ENCODE measurements at places on chromosomes 7 and 10.

- no peak for DNase-seq
Measured at GRCh38 chr7:72112992-72113391, 299.1 kb downstream of the CALN1 start.

GRCh38 chr10:118569241-118569881 is 26.1 kb downstream of the PRLHR start:
- no peak for DNase-seq

DNA sequence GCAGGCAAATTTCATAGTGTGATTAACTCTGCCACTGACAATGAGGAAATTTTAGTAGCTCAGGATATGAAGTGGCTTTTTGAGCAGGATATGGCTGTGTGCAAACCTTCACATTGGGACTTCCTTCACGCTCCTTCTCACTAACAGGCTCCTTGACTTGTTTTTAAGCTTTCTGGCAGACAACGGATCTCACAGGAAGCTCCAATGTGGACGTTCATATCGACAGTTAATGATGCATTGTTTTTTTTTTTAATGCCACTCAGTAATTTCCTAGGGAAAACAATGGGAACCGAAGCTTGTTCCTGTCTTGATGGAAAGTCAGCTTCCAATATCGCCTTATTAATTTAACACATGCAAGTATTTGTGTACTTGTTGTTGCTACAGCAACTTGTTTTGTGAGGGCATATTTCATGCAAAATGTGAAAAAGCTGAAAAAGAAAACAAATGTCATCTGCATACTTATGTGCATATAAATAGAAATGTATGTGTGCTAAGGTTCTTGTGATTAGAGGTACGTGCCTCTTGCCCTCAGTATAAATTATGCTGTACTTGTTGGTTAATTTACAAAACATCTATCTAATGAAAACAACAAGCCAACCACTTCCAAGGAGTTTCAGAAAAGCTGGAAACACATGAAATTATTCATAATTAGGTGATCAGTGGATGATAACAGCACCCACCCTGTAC is 84.7 kb downstream of the NRP1 start:
- DNase-seq: peak; percentile 7

DNA sequence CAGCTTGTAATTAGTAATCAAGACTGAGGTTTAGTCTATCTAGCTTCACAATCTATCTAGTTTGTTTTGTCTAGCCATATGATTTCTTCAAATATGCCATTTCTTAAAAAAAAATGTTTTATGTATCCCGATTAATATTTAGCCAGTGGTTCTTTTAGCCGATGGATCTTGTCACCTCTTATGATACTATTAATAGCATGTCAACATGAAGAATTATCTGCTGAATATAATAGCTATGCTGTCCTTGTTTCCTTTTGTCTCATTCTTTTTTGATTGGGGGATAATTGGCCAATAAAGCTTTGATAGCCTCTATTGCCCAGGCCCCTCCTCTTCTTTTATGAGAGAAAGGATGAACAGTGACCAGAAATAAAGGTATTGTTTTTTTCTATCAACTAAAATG is 32.8 kb downstream of the PTEN start:
- DNase-seq: no peak

- DNase-seq: no peak
Measured at GRCh38 chr7:28586736-28587135, 174.4 kb downstream of the CREB5 start.

- no peak for DNase-seq
Measured at GRCh38 chr7:21911341-21911875, 34.3 kb downstream of the CDCA7L start.

GRCh38 chr7:155911471-155912105 is 99.3 kb upstream of the SHH start:
- no peak for DNase-seq

DNA sequence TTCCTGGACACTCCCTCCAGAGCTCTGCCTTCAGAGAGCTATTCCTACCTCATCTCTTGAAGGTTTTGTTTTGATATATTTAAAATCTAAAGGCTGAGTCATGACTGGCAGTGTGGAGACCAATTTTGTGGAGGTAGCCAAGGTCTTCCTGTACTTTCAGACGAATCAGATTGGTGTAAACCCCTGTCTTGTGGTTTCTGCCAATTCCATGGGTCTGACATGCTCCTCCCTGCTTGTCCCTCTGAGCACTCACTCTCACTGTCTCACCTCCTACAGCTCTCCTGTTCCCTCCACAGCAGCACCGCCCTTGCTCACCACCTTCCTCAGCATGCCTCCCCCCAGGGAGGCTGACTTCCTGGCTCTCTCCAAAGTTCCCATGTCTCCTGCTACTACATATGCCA is 179.8 kb downstream of the NPSR1 start:
- DNase-seq: no peak

DNA sequence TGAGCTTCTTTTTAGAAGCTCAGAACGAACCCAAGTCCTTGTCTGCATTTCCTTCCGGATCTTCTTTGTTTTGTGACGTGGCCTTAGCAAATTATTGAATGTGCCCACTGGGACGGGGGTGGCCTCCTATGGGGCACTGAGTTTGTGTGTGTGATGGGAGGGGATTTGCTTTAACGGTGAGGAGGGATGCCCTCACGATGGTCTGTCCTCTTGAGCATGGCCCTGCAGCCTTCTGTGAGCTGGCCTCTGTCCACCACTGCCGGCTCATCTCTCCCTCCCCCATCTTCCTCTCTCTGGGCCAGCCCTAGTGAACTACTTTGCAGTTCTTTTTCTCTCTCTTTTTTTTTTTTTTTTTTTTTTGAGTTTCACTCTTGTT is 62.9 kb upstream of the MKRN1 start:
- no peak for DNase-seq

DNA sequence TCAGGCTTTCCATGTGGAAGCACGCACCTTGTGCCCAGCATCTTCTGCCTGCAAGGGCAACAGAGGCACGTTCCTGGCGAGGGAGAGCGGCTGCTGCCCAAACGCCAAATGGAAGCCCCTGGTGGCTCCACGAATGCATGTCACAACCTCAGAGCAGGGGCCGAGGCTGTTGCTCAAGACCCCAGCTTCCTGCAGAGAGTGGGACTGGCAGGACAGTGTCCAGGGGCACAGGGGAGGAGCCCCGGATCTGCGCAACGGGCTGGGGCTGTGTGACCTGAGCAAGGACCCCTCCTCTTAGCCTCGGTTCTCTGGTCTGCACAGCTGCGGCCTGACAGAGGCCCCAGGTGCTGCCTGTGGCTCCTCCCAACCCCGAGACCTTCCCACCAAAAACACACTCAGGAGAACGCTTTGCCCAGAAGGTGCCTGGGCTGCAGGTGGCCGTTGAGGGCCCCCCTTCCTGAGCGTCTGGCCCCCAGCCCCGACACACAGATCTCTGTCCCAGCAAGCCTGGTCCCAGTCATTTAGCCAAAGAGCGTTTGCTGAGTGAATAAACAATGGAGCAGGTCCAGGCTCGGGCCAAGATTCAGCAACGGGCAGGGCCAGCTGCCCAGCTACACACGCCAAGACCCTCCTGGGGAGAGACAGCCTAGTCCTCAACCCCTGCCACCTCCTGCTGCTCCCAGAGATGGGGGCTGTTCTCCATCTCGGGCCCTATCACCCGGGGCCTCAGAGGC is 1.2 kb downstream of the MICALL2 start:
- DNase-seq: no peak

DNA sequence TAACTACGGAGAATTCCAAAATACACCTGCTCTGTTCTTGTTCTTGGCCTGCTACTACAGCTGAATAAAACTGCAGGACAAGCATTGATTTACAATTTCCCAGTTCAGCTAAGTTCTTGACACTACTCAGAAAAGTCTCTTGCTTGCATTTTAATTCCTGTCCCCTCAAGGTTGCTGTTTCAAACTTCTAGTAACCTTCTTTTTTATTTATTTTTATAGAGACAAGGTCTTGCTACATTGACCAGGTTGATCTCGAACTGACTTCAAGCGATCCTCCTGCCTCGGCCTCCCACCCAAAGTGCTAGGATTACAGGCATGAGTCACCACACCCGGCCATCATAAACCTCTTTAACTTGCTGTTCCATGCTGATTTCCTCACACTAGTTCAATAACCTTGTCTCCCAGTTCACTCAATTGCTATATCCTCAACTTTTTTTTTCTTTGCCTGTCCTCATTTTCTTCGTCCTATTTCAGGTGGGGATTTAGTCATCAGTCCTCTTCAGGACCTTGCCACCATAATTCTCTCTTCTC is 79.9 kb downstream of the ARHGAP21 start:
- DNase-seq: no peak

GRCh38 chr7:105769901-105770628 is 106.3 kb downstream of the ATXN7L1 start:
- no peak for DNase-seq

DNA sequence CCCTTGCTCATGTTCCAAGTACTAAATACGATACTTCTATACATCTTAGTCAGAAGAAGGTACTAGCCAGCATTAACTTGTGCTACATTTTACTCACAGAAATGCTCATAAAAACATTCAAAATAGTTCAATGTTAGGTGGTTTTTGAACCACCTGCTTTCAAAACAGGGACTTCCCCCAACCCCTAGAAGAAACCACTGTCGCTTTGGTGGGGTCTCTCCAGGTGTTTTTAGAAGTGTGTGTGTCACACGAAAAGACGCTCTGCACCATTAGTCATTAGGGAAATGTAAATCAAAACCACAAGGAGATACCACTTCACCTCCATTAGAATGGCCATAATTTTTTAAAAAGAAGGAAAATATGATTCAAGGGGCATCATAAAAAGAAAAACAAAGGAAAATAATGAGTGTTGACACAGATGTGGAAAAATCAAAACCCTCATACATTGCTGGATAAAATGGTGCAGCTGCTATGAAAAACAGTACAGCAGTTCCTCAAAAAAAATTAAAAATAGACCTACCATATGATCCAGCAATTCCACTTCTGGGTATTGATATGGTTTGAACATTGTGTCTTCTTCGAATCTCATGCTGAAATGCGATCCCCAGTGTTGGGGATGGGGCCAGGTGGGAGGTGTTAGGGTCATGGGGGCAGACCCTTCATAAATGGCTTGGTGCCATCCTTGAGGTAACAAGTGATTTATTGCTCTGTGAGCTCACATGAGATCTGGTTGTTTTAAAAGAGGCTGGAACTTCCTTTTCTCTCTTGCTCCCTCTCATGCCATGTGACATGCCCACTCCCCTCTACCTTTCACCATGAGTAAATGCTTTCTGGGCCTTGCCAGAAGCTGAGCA is 74.2 kb downstream of the MALSU1 start:
- peak; percentile 12 for DNase-seq

DNA sequence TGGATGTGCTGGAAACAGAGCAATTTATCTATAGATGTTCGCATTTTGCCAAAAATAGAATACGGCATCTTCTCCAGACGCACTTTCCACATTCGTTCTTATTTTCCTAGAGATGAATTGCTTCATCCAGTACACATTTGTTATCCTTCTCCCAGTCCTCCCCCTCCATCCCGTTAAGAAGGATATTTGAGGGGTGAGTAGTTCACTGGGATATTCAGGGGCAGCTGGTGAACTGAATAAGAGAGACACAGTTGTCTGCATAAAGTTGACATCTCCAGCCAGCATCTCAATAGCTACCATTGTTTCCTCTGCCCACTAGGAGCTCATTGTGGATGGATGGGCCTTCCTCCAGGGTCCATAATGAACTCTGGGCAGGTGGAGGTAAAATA is 456.8 kb upstream of the NRP1 start:
- DNase-seq: no peak
